GM13976 (cell line): ENCODE measurements at places on chromosomes 3 and 15.

DNA sequence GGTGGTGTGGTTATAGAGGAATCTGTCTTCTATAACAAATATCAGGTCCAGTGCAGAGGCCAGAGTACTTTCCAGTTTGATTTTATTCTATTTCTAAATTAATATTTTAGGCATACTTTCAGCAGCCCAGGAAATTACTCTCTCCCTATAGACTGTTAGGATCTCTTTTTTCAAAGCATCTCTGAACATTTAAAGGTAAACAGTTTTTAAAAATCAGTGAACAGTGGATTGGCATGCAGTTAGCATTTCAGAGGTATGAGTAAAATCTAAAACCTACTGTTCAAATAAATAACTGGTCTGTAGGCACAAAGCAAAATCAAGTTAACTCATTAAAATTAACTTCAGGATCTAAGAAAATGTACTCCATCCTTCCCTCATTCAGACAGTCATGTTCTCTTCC lies 3.0 kb downstream of the ZBED2 start:
- DNase-seq, result no peak

DNA sequence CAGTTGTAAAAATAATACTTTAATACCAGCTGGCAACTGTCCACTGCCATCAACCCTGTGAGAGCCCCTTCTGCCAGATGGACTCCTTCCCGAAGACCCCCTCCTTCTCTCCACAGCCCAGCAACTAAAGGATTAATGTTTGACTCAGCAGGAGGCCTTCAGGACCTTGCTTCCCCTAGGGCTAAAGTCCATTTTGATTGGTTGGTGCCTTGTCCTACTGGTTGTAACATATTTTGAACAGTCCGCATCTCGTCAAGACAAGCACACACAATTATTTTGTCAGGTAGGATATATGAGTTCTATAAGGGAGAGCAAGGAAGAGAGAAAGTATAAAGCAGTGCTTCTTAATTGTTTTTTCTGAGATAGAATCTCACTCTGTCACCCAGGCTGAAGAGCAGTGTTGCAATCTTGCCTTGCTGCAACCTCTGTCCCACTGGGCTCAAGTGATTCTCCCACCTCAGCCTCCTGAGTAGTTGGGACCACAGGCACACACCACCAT lies 18.6 kb downstream of the ACOX2 start:
- DNase-seq, result no peak

DNA sequence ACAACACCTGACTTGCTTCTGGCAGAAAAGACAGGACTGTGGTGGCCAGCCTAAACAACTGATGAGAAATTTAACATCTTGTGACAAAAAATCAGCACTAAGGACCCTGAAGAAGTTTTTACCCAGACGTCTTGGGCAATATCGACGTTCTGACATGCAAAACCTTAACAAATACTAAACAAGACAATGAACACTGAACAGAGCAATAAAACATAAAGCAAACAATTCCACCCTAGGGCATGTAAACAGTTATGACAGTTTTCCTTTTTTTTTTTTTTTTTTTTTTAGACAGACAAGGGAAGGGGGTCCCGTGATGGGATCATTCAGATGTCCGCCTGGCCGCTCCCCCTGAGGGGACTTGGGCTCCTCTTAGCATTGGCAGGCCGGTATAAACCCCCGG lies 738.0 kb downstream of the SI start:
- no peak for DNase-seq

DNA sequence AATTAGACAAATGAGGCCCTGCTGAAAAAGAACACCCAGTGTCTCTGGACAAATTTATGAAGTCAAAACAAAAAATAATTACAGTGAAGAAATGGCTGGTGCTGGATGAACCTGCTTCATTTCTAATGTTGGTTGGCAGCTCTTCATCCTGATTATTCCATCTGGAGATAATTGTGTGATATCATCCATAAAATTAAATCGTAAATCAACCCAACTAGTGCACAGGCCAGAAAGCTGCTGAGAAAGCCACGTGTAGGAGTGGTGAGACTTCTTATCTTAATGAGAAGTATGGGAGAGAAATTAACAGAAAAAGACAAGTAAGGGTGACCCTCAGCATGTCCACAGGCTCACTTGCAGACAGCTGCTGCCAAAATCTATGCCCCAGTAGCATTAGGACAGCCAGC lies 465.2 kb upstream of the TGFBR2 start:
- no peak for DNase-seq

DNA sequence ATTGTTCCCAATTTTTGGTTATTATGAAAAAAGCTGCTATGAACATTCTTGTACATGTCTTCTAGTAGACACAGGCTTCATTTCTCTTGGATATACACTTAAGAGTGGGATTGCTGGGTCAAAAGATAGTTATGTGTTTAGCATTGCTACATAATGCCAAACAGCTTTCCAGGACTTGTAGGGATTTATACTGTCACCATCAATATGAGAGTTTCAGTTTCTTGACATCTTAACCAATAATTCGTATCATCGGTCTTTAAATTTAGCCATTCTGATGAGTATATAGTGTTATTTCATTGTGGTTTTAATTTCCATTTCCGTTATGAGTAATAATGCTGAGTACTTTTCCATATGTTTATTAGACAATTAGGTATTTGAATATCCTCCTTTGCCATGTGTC lies 190.3 kb upstream of the PFN2 start:
- DNase-seq, result no peak

- DNase-seq, result no peak
Observed at GRCh38 chr15:41408234-41408641, 5.9 kb upstream of the NDUFAF1 start.

DNA sequence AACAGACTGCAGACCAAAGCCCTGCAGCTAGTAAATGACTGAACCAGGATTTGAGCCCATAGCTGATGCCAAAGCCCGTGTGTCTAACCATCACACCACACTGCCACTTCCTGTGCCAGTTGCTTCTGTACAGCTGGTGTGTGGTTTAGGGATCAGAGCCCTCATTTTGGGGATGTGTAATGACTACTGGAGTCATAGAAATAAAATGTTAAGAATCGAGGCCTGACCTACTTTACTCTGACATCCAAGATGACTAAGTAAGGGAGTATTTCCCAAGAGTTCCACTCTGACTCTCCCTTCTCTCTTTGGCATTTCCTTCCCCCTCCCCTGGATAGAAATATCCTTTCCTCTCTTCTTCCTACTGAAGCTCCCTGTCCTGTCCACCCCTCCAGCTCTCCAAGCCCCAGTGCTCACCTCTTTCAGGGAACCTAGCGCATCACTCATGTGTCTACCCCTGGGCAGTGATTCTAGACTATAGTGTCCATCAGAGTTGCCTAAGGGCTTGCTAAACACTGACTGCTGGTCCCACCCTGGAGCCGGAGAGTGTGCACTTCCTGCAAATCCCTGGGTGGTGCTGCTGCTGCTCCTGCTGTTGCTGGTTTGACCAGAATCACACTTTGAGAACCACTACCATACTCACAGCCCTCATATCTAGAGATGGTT lies 53.8 kb downstream of the MGLL start:
- no peak for DNase-seq

- DNase-seq, result no peak
Observed at GRCh38 chr15:37080261-37080921, 20.0 kb downstream of the MEIS2 start.

- no peak for DNase-seq
Observed at GRCh38 chr3:98553753-98554152, 22.0 kb downstream of the GPR15 start.

- DNase-seq, result no peak
Observed at GRCh38 chr3:12473511-12473910, 10.8 kb upstream of the TSEN2 start.

DNA sequence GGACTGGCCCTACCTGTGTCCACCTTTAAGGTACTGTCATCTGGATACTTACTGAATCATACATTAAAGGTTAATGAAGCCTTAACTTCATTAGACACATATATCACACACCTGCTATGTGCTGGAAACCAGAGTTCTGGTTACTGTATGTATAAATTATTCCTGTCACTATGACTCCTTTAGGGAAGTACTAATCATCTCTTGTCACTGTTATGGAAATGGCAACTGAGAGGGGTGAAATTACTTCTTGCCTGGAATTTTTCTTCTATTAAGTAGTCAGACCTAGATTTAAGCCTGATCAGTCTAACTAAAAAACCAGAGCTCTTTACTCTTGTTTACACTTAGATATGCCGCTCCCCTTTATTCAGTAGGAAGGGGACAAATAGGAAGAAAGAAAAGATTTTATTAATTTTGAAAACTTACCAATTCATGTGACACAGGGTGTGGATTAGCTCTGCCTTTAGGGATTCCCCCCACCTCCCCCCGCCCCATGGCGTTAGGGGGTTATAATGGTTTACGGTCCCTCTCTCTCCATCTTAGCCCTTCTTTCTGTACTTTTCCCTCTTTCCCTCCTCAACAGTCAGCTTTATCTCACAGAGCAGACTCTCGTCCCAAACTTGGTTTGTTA lies 152.5 kb downstream of the KLHL25 start:
- no peak for DNase-seq

DNA sequence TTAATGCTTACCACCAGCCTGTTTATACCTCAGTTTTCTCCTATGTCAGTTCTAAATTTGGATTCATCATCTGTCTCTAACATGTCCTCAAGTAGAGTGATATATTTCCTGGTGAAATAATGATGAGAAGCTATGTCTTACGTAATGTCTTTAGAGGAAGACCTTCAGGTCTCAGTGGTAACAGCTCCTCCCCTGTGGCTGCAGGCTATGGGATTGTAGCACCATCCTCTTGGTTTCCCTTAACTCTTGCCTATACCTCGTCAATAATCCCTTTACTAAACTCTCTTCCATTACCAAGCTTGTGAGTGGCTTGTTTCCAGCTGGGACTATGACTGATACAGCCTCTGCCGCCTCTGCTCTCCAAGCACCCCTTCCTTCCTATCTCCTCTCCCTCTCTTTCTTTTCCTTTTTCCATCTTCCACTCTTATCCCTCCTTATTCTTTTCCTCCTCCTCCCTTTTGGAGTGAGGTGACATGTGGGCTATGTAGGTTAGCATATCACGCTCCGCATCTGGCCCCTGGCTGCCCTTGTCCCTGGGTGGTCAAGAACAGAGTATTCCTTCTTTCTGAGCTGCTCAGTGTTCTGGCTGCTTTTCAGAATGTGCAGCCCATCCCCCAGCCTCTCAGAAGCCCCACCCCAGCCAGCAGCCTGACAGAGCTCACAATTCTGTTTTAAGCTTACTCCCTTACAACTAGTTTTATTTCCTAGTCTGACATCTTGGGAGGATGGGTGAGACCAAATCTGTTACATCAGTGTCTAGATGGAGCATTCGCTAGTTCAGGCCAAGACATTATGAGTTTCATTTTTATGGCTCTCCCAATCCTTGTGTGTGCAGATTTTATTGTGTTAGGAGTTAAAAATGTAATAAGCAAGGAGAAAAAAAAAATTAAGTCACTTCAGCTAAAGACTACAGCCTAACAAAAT lies 75.0 kb upstream of the RNU6-1 start:
- DNase-seq, result no peak

GRCh38 chr3:112814266-112814665 lies 32.4 kb downstream of the CD200R1L start:
- DNase-seq, result no peak

DNA sequence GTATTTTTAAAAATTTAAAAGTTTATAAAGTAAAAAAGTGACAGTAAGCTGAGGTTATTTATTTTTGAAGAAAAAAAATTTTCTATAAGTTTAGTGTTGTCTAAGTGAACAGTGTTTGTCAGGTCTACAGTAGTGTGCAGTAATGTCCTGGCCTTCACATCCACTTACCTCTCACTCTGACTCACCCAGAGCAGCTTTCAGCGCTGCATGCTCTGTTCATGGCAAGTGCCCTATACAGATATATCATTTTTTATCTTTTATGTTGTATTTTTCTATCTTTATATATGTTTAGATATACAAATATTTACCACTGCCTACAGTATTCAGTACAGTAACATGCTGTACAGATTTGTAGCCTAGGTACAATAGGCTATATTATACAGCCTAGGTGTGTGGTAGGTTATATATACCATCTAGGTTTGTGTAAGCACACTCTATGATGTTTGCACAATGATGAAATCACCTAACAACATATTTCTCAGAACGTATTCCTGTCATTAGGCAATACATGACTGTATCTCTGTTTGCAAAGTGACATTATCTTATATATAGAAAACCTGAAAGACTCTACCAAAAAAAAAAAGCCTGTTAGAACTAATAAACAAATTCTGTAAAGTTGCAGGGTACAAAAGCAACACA lies 75.9 kb upstream of the TMC3 start:
- DNase-seq, result no peak

DNA sequence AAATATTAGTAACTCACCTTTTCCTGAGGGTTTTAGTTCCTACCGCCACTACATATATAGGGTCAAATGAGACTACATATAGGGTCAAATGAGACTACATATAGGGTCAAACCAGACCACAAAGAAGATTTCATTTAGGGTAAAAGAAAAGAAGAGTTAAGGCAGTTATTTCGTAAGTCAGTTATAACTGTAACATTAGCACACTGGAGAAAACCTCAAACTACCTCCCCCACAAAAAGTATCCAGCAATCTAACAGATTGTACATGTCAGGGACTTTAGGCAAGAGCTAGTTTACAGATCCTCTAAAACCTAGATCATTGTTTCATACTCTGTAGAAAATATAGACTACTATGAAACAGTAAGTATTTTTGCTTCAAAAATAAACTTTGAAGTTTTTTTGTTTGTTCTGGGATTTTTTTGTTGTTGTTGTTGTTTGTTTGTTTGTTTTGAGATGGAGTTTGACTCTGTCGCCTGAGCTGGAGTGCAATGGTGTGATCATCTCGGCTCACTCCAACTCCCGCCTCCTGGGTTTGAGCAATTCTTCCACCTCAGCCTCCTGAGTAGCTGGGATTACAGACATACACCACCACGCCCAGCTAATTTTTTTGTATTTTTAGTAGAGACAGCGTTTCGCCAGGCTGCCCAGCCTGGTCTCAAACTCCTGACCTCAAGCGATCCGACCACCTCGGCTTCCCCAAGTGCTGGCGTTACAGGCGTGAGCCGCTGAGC lies 92.4 kb upstream of the CGNL1 start:
- no peak for DNase-seq

DNA sequence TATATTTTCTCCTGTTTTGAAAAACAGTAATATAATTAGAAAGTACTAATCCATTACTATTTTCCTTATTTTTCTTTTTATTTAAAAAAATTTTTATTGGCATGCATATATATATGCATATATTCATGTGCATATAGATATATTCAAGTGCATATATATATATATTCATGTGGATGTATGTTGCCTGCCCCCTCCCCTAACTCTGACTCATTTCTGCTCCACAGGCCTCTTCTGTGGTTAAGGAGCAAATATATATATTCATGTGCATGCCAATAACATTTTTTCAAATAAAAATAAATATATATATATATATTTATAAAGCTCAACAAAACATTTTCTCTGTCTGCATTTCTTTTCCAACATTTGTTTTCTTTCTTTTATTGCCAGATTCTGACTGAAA lies 13.6 kb upstream of the CORO2B start:
- no peak for DNase-seq
